ENCODE measurements at places on chromosomes 7 and 10.

GRCh38 chr10:29870522-29871044, 188.8 kb downstream of the JCAD start:
- no peak for DNase-seq

DNA sequence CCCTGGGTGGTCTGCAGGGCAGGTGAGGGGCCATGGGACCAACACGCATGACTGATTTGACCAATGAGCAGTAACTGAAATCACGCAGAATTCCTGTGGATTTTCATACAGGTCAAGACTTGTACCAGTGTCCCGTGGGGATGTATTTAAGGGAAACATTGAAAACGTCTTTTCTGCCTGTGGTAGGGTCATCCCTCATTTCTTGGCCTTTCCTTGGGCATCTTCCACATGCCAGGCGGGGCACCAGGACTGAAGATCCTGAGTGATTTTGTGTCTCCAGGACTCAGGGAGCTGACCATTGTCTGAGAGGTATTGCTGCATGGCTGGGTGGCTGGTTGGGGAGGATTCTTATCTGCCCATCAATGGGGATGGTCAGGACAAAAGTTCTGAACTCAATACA, 289.0 kb downstream of the GLRX3 start:
- no peak for DNase-seq

- no peak for DNase-seq
Measured at GRCh38 chr10:37680243-37680683, 177.1 kb downstream of the ZNF248 start.

GRCh38 chr10:48801001-48801421, 116.3 kb downstream of the WDFY4 start:
- DNase-seq = no peak

DNA sequence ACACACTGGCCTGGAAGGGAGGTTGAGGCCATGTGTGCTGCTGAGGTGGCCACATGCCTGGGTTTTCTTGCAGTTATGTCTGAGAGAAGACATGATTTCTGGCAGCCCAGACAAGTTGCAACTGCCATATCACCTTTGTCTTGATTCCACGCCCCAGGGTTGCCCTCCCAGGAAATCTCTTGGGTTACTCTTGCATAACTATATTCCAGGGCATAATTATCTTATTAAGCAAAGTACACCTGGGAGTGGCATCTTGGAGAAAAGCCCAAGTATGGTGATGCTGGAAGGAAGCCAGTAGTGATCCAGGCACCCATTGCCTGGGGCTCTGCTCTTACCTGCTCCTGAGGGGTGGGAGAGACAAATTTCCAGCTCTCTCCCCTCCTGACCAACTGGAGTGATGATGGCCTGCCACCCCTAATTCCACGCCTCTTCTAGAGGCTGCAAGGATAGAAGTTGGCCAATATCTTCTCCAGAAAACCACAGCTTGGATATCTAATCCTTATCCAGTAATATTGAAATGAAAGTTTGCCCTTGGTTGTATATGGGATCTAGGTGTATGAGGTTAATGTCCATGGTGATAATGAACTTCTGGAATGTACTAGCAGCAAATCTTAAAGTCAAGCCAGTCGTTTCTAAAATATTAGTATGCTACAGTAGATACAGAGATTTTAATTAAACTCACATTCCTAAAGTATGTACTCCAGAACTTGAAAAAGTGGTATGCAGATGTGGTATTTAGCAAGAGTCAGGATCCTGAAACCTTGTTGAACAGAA, 5.0 kb downstream of the AKR1B10 start:
- no peak for DNase-seq

GRCh38 chr7:39890411-39890810, 59.6 kb upstream of the CDK13 start:
- no peak for DNase-seq

- DNase-seq = no peak
Measured at GRCh38 chr7:21766218-21766617, 179.5 kb downstream of the CDCA7L start.

GRCh38 chr10:34018784-34019183, 684.3 kb upstream of the NRP1 start:
- DNase-seq = no peak

GRCh38 chr10:76168437-76168836, 737.0 kb downstream of the LRMDA start:
- no peak for DNase-seq

DNA sequence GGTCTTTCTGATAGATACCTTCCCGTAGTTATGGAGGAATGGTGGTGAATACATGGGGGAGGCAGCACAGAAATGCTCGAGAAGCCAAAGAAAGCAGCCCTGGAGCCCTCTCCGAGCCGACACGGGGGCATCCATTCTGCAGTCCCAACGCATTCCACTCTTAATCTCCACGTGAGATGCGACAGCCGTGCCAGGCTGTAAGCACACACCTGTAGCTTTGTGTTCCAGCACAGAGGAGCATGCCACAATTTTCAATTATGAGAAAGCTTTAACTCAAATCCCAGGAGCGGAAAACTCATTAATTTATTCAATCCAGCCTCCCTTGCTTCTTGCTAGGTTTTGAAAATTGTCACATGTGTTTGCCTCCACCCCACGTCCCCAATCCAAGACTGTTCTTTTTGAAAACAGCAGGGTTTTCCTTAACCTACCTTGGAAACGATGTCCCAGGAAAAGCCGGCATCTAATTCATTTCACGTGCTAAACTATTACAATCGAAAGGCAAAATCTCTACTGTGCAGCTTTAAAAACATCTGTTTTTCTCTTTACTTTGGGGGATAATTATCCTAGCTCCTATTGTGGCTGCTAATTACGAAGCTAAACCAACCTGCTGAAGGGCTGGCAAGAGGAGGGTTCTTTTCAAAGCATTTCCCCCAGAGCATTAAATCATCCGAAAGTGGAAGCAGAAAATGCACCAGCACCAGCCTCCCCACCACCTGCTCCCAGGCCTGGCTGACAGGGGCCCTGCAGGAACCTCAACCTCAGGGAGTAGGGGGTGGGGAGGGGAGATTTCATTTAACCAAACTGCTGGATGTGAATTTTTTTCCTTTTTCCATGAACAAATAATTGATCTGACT, 56.0 kb upstream of the CHST15 start:
- DNase-seq = no peak

GRCh38 chr7:36037121-36037662, 115.9 kb upstream of the EEPD1 start:
- no peak for DNase-seq

- DNase-seq = no peak
Measured at GRCh38 chr10:60170250-60170649, 219.4 kb downstream of the ANK3 start.

GRCh38 chr10:1633783-1634182, 103.5 kb downstream of the ADARB2 start:
- no peak for DNase-seq

DNA sequence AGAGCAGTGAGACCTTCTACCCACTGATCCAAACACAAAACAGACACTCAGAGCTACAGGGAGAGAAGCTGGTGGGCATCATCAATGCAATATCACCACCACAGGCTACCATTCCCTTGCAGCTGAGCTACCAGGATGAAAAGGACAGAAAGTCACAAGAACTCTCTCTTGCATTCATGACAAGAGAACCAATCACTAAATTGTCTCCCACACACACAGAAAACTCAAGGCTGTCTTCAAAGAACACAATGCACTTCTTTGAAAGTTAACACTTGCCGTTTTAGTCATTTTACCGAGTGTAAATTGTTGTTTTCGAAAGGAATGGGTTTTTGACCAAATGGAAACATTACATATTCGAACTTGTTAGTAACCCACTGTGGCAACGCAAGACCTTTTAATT, 626.6 kb downstream of the SORCS1 start:
- DNase-seq = no peak

DNA sequence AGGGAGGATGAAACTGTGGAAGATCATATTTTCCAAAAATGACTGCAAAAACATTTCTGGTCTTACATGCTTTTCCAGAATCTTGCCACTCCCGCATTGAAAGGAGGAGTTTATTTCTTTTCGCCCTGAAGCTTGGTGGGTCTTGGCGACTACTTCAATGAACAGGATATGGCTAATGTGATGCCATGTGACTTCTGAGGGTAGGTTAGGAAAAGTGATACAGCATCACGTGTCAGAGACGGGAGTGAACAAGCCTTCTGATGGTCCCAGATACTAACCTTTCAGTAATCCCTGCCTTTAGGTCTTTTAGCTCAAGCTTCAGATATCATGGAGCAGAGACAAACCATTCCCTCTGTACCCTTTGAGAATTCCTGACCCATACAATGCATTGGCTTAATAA, 192.2 kb upstream of the HPS1 start:
- DNase-seq = no peak

DNA sequence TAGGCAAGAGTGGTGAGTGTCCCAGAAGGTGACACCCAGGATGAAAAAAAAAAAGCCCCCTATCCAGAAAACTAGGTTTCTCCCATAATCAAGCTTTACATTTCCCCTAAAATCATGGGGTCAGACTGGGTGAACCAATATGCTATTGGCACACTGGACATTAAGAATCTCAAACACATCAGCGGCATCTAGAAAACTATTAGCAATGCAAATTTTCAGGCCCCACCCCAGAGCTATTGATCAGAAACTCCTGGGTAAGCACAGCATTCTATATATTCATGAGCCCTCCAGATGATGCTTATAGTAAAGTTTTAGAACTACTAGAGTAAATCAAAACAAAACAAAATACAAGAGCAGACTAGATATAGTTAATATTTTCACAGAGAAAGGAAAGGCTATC, 36.4 kb downstream of the IQUB start:
- DNase-seq = no peak

- DNase-seq = no peak
Measured at GRCh38 chr7:49037346-49038210, 113.2 kb downstream of the CDC14C start.

DNA sequence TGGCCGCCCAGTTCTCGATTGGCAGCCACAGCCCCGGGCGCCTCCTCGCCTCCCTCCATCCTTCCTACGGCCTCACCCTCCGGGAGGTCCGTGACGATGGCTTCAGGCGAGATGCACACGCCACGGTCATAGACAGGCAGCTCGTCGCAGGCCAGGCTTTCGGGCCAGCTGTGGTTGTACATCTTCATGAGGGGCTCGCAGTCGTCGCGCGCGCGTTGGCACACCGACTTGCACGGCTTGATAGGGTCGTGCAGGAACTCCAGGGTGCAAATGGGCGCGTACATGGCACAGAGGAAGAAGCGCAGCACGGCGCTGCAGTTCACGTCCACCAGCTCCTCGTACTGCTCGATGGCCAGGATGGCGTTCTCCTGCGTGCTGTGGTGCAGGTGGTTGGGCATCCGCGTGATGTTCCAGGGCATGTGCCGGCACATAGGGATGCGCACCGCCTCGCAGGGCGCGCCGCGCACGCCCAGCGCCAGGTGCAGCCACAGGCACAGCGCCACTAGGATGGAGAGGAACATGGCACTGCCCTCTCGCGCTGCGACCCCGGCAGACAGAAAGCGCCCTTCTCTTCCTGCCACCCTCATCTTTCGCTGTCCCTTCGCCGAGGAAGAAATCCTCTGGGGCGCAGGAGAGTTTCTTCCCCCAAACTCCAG, 472 bp downstream of the SFRP4 start:
- DNase-seq = no peak

- no peak for DNase-seq
Measured at GRCh38 chr10:21194510-21194993, 297.4 kb upstream of the NEBL start.

DNA sequence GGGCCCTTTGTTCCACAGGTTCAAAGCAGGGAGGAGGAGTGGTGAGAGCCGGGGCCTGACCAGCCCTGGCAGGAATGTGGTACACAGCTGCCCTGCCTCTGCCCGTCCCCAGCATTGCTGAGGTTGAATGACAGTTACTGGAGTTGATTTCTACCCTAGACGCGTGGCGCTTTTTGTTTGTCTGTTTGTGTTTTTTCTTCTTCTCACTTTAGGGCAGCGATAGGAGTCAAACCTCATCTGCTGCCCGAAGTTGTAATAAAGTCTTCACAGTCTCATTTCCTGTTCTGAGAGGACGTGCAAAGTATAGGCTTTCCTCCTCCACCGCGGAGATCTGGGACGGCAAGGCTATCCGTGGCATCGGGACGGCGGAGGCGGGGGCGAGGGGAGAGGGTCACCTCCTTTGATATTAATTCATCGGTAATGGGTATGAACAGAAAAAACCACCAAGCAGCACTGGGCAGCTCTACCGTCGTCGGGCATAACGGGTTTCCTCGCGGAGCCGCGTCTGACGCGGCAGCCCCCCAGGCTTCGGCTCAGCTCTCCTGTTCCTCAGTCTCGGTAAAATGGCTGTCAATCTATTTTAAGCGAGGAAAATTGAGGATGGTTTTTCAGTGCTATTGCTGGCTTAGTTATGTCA, 160.8 kb downstream of the LRMDA start:
- no peak for DNase-seq

DNA sequence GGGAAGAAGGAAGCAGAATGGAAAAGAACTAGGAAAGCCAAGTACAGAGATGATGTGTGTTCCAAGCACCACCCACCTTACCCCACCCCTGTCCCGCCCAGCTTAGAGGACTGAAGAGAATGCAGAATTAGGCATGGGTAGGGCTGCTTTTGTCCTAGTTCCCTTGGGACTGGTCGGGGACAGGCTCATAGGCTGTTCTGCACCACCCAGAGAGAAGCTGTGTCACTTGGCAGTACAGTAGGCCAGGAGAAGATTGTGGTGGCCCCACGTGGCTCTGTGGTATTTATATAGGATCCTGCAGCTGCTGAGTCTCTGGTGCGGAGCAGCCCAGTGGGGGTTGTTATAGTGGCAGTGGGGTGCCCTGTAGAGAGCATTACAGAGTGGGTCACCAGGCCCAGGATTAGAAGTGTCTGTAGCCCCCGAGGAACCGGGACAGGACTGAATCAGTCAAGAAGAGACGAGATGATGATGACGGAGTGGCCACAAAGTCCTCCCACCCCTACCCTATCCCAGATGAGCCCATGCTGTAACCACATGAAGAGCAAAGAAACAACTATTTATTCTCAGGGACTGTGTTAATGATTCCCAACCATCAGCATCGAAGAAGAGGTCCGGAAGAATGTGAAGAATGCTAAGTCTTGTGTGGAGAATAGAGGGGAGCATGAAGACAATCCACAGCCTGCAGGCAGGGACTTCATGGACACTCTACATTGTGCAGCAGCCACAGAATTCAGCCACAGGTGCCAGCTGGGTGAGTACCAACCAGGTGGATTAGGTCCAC, 88.9 kb downstream of the C1GALT1 start:
- DNase-seq = no peak

DNA sequence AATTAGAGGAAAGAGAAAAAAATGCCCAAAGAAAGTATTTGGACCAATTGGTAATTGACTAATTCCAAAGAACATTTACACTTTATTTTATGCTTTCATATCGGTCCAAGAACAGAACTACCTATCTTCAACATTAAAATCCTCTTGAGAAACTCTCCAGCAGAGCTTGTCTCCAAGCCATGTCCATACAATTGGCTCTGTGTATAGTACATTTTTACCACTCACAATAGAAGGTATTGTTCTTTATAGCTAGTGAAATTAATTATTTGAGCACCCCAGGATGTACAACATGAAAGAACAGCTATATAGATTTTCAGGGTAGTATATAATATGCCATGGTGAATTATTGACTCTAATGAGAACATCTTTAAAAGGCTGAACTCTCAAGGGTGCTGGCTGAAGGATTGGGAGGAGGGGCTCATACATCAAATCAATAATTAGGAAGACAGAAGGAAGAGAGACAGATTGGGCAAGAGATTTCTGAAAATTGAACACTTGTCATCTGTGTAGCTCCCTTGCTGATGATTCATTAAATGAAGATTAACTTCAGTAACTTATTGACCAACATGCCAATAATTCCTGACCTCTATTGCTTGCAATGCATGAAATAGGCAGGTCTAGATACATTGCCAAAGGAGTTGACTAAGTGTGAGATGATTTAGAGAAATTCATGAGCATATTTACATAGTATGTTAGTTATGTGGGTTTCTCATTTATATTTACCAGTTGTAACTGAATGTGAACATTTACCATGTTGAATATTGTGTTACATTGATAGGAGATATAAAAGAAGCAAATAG, 249.7 kb downstream of the MTERF1 start:
- no peak for DNase-seq

Measured in activated CD4-positive, alpha-beta T cell treated with anti-CD3 and anti-CD28 coated beads, Interleukin-2, amount 50 U/mL, for 24 hours (primary cell).